ENCODE measurements at places on chromosomes 3 and 15. TPM values are rescaled to one million over a fixed set of nuclear protein-coding genes. Genes with fewer than 3 reads are reported as not detected.

DNA sequence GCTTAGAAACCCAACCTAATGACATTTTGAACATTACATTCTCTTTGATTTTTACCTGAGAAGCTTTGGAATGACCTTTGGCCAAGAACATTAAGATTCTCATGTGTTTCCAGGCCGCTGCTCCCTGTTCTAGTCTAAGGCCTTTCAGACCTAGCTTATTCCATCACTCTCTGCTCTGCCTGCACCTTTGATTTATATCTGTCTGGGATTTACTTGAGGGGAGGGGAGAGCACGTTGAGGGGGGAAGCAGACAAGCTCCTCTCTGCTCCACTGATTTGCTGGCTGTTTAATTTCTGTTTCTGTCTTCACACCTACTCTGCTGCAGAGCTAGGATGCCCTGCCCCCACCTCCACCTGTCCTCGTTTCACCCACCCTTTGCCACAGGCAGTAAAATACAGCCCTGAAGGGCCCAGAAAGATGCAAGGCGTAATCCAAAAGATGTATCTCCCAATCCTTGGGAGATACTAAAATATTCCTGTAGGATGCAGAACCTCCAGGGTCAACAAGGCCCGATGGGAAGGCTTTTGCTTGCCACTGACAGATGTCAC lies 429.8 kb downstream of the EPHB1 start:
- no peak overlapping the region for H3K27ac ChIP-seq
- no peak for DNase-seq
- H3K4me3 ChIP-seq = no peak overlapping the region
- H3K36me3 ChIP-seq = no peaks in the 10 kb centered on the region

THPO gene
- total RNA-seq = 0.41 TPM

DNA sequence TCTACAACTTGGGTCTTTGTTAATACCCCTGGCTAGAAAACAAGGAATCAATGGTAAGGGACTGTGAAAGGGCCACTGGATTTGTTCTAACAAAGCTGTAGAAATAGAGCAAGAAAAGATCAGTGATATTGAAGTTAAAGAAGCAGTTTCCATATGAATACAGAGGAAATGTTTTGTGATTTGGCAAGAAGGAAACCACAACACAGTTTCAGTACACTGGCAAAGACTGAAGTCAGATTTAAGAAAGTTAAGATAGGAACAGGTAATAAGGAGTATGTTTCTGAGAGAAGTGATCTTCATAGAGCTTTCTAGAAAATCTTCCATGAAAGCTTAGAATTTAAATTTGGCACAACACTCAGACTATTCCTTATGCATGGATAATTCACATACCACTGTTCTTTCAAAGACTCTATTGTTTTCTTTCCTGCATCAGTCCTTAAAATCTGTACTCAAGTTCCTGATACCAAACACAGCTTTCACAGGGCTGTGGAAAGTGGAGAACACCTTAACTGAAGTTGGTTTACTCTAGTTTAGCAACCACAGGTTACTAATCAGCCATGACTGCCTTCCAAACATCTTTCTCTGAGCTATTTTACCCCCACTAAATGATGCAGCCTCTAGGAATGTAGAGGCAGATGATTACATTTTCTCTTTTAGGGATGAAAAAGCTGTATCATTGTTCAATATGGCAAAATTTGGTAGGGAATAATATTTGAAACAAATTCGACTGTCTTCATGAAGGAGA lies 32.4 kb upstream of the ALCAM start:
- no peak for DNase-seq
- no peaks in the 10 kb centered on the region for H3K36me3 ChIP-seq
- no peak overlapping the region for H3K4me3 ChIP-seq

DNA sequence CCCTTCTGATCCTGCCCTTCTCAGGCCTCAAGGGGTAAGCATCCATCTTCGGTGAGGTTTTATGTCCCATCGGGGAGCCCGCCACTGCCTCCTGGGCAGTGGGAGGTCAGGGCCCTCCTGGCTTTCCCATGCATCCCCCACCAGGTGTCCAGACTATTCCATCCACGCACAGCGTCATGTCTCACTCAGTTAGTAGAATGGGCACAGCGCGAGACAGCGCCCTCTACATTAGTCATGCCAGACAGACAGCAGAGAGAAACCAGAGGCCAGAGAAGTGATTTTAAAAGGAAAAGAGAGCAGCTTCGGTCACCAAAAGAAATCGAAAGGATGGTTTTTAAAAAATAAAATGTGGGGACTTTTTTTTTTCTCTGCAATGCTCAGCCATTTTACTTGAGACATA lies 49.8 kb downstream of the ZDHHC3 start:
- H3K4me1 ChIP-seq = peaks cover 4% of the 10 kb centered on the region
- no peak overlapping the region for H3K4me3 ChIP-seq
- H3K27me3 ChIP-seq = no peaks in the 10 kb centered on the region
- H3K36me3 ChIP-seq = peaks cover 13% of the 10 kb centered on the region

Data from type B pancreatic cell (in vitro differentiated cells).